ENCODE measurements at places on chromosomes 4 and X.
A peak's percentile ranks its signal among the peaks of the same experiment; 100 is the strongest.

DNA sequence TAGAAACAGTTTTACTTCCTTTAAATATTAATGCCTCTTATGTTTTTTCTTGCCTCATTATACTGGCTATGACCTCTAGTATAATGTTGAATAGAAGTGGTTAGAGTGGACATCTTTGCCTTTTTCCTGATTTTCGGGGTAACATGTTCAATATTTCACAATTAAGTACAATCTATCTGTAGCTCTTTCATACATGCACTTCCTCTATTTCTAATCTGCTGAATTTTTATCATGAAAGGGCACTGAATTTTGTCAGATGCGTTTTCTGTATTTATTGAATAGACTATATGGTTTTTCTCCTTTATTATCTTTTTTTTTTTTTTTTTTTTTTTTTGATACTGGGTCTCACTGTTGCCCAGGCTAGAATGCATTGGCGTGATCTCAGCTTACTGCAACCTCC lies 29.0 kb downstream of the MECP2 start:
- no peak for DNase-seq

DNA sequence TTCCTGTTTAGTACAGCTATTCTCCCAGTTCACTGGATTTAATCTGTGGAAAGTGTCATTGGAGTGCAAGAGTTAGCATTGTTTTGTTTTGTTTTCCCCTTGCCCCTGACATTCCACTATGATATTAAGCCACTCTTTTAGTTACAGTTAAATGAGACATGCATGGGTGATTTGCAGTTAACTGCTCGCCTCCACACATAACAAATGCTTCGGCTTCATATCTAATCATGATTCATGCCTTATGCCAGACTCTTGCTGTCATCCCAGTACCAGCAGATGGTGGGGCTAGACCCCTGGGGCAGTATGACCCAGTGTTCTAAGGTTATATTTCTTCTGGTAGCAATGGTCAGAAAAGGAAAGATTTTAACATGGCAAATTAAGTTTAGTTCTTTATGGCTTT lies 80.1 kb downstream of the RAP1GDS1 start:
- DNase-seq: no peak

GRCh38 chr4:88621763-88622327 lies 29.6 kb downstream of the HERC3 start:
- DNase-seq: no peak

DNA sequence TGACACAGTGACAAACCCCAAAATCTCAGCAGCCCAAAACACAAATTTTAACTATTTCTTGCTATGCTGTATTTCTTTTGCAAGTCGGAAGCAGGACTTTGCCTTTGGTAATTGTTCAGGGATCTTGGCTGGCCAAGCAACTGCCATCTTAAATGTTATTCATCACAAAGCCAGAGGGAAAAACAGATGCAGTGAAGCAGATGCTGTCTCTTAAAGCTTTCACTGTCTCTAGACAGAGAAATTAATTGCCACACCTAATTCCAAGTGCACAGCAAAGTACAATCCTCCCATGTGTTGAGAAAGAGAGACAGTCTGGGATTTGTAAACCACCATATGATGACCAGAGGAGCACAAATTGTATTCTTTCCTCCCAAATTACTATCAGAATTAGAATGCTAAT lies 30.0 kb upstream of the GALNT7 start:
- DNase-seq: no peak

GRCh38 chr4:89492581-89493071 lies 185.0 kb upstream of the GPRIN3 start:
- DNase-seq: no peak

DNA sequence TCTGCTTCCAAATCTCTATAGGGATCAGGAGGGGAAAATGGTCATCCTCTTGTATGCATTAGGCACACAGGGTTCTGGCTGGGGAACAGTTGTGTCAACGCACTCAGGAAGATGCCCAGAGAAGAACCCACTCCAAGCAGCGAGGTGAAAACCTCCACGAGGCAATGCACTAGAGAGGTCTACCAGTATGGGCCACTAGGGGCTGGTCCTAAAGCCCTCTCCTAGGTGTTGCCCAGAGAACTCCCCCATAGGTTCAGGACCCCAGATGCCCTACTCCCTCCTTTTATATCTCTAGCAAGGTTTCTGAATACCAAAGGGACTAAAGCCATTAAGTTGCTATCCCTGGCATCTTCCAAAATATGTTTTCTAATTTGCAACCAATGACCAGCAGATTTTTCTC lies 142.7 kb upstream of the NLGN4X start:
- no peak for DNase-seq

DNA sequence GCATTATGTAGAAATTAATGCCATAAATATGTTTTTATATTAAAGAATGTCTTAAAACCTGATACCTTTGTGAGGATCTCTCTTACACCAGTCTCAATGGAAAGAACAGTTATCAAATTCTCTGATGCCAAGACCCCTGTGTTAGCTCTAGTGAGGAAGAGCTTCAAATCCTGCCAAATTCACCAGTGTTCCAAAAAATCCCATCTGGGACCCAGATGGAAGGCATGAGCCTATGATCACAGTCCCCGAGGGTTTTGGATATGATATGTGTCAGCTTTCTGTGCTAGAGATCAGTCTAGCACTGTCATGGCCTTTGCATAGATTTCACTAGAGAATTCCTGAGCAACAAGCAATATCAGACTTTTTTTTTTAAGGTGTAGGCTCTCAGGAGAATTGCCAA lies 412.1 kb downstream of the UBE2NL start:
- DNase-seq: no peak

- DNase-seq: peak; percentile 79
Observed at GRCh38 chrX:74251006-74251930, 52.7 kb upstream of the ZCCHC13 start.

DNA sequence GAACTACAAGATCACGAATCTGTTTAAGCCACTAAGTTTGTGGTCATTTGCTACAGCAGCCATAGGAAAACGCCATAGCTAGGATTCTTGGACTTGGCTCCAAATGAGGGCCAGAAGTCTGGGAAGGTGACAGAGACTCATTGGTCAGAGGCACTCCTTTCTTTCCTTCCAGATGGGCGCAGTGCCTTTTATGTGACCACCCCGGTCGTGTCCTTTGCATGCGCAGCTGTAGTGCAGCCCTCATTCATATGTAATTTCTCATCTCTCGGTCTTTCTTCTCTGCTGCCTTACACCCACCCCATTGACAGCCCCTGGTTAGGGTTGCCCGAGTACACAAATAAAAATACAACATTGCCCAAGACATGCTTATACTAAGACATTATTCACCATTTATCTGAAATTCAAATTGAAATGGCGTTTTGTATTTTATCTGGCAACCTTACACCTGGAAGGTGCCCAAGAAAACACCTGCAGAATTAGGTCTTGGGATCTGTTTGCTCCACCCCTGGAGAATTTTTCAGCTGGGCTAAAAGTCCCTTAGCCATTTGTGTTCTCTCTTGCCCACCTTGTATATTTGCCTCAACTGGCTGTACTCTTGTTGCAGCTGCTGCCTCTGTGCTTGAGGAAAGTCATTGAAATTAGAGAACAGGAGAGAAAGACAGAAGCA lies 21.9 kb downstream of the CCKAR start:
- DNase-seq: no peak

- DNase-seq: peak; percentile 75
Observed at GRCh38 chr4:184968784-184969201, 49.5 kb upstream of the HELT start.
